ENCODE measurements at places on chromosomes 2 and 18. TPM values are rescaled to one million over a fixed set of nuclear protein-coding genes. Genes with fewer than 3 reads are reported as not detected.

Gene SLC16A14
- 0.47 TPM for total RNA-seq

Gene HOXD12
- total RNA-seq, result not detected

Gene CNNM4
- 7.9 TPM for total RNA-seq

Gene FAM228A
- not detected for total RNA-seq

Gene IL1RN
- 1.8 TPM for total RNA-seq

Gene GLB1L
- 4.3 TPM for total RNA-seq

Gene DAW1
- total RNA-seq, result not detected

Gene IGFBP5
- 0.02 TPM for total RNA-seq

Gene ALPI
- total RNA-seq, result not detected

Gene CABYR
- 1.2 TPM for total RNA-seq

Gene NDC80
- total RNA-seq, result 101 TPM

Gene GAREM1
- not detected for total RNA-seq

Gene CHRND
- not detected for total RNA-seq

Gene FSHR
- total RNA-seq, result not detected

Gene RAX
- not detected for total RNA-seq

Gene KCNK3
- total RNA-seq, result not detected

Gene TTL
- 41.2 TPM for total RNA-seq

Gene NT5DC4
- not detected for total RNA-seq

Gene L3MBTL4
- not detected for total RNA-seq

Gene ABCG8
- total RNA-seq, result not detected

Gene TNFRSF11A
- total RNA-seq, result 8.0 TPM

Gene TRIM54
- total RNA-seq, result 0.28 TPM

Gene PSMA8
- total RNA-seq, result 1.1 TPM

Gene GAD1
- total RNA-seq, result 0.68 TPM

Gene HRH4
- not detected for total RNA-seq

Gene CRYBA2
- not detected for total RNA-seq

Gene C2orf78
- not detected for total RNA-seq

Gene BOLL
- not detected for total RNA-seq

Gene MC5R
- total RNA-seq, result not detected

Gene RGPD8
- 13.1 TPM for total RNA-seq

Gene NOL4
- total RNA-seq, result not detected

Data from activated CD8-positive, alpha-beta memory T cell treated with anti-CD3 and anti-CD28 coated beads, Interleukin-2, amount 10 ng/mL, durations not matched to agents 7 days and 5 days (primary cell).